ENCODE measurements at places on chromosomes 5 and 9. TPM values are rescaled to one million over a fixed set of nuclear protein-coding genes. Genes with fewer than 3 reads are reported as not detected.

MAMDC2 gene
- 7.1 TPM for polyA plus RNA-seq

GRCh38 chr9:135087489-135087792, at the start of gene OLFM1:
TSS of gene OLFM1 (plus strand) at chr9:135087668. CDS start at chr9:135087990, 322 bp downstream.
- DNase-seq, result peak; percentile 76

GRCh38 chr9:794386-794785, 47.1 kb upstream of the DMRT1 start:
- DNase-seq, result no peak

GRCh38 chr5:177093082-177093712, 6.5 kb downstream of the FGFR4 start:
- DNase-seq, result no peak

DNA sequence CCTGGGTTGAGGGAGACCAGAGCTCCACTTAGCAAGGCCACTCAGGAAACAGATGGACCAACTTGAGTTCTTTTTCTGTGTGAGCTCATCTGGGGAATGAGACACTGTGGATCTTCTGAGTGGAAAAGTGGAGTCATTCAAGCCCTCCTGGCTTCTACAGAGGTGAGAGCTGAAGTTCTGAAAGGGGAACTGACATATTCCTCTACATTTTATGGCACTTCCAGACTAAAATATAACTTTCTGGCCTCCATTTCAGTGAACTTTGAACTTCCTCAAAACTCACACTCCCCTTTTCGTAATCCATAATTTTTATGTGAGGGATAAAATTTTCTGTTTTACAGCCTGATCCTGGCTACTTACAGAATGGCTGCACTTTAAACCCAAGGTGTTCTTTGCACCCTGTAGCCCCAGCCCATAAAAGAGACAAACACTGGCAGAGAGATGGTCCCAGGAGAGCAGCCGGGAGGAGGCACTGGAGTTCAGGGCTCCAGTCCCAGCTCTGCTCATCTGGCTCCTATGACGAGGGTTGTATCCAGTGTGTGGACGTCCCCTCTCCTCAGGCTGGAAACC, 10.8 kb downstream of the SPAAR start:
- no peak for DNase-seq

GRCh38 chr9:137034039-137034708, 2.3 kb upstream of the FUT7 start:
- DNase-seq, result no peak

SLC6A7 gene
- polyA plus RNA-seq, result not detected

DNA sequence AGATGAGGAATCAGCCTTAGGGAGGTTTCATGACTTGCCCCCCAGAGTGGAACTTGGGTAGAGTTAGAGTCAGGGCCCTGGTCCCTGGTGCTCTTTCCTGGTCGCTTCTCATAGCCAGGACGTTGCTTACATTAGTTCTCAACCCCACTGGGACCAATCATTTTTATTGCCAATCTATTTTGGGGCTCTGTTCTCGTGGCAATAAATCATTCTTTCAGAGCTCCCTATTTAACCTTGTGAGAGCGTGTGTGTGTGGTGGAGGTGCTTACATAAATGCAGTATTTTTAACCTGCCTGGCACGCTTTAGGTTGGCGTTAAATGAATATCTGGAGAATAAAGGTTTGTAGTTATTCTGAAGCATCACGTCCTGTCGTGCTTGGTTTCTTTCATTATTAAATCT, 4.1 kb downstream of the TRIO start:
- DNase-seq, result peak; percentile 21

DNA sequence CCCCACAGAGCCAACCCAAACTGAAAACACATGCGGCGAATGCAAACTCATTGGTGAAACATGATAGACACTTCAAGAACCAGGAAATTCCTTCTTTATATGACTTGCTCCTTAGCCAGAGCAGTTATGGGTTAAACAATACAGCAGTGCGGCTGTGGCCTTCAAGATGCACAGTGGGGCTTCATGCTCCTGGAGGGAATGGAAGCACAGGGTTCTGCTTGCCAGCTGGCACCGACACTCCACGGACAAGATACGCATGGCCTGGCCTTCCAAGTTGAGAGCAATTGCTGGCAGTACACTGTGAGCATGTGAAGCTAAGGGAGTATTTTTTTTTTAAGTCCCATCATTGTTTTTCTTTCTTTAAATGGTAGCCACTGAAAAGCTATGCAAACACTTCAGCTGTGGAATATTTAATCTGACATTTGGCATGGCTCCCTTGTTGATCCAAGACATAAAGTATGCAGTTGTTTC, 451.6 kb upstream of the CD180 start:
- DNase-seq, result peak; percentile 19

GRCh38 chr5:106392766-106393165, 1278.0 kb downstream of the EFNA5 start:
- DNase-seq, result no peak

- no peak for DNase-seq
Observed at GRCh38 chr5:169185626-169186025, 115.3 kb downstream of the SLIT3 start.

PCDHB12 gene
- 0.97 TPM for polyA plus RNA-seq

GRCh38 chr9:34475097-34475496, 16.5 kb downstream of the DNAI1 start:
- DNase-seq, result no peak

- DNase-seq, result peak; percentile 9
Observed at GRCh38 chr9:19551124-19551929, 142.5 kb downstream of the ACER2 start.

C5orf58 gene
- not detected for polyA plus RNA-seq

MTMR12 gene
- polyA plus RNA-seq, result 18.4 TPM

- no peak for DNase-seq
Observed at GRCh38 chr5:88058625-88059024, 210.0 kb downstream of the TMEM161B start.

SPATA31E1 gene
- polyA plus RNA-seq, result not detected

DNA sequence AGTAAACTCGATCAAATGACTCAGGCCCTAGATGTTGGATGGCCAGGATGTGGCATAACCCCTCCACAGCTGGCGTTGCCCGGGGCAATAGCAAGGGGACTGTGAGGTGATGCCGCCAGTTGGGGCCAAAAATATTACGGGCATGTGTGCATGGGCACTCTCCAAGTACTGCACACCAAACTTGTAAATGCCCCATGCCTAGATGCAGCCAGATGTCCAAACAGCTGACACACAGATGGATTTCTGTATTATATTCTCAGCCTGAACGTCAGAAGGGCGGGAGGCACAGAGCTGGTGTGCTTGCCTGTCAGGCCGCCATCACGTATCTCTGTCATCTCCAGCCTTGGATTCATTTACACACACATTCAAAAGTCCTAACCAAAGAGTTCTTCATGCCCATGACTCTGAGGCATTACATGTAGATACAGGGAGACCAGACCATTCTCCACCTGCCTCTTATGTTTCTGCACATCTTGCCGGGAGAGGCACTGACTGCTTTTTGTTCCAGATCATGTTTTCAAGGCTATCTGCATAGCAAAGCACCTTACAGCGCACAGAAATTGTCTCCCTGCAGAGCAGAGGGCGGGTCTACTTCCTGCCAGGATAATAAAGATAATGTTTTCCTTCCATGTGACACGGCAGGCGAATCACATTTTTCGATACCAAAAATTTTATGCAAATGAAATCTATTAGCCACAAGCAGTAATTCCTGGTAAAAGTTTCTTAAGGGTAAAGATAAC, 200.9 kb upstream of the ADAMTS16 start:
- no peak for DNase-seq

DNA sequence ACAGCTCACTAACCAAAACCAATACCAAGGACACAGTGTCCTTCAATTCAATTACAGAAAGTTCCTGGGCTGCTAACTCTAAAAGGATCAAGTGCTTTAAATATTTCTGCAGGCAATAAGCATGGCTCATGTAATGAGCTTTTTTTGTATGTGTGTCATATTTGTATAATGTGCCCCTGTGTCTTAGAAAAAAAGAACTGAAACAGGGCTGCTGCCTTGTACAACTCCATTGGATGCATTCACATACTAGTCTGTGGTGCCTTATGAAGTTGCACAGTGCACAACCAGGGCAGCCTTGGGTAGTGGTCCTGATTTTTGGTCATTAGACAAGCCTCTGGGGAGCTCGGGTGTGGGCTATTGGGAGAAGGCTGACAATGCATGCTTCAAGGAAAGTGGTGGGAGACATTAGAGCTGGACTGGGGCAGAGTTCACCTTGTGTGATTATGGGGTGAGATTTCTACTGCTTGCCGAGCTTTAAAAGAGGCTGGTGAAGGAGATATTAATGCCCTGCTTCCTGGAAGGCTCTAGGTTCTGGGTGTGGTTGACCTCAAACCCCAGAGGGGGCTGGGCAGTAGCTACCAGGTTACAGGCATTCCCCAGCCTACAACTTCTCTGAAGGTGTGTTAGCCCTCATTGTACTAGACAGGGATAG, 3.6 kb upstream of the CPEB4 start:
- DNase-seq, result no peak

KIF12 gene
- polyA plus RNA-seq, result not detected

IGIP gene
- 5.6 TPM for polyA plus RNA-seq

DNA sequence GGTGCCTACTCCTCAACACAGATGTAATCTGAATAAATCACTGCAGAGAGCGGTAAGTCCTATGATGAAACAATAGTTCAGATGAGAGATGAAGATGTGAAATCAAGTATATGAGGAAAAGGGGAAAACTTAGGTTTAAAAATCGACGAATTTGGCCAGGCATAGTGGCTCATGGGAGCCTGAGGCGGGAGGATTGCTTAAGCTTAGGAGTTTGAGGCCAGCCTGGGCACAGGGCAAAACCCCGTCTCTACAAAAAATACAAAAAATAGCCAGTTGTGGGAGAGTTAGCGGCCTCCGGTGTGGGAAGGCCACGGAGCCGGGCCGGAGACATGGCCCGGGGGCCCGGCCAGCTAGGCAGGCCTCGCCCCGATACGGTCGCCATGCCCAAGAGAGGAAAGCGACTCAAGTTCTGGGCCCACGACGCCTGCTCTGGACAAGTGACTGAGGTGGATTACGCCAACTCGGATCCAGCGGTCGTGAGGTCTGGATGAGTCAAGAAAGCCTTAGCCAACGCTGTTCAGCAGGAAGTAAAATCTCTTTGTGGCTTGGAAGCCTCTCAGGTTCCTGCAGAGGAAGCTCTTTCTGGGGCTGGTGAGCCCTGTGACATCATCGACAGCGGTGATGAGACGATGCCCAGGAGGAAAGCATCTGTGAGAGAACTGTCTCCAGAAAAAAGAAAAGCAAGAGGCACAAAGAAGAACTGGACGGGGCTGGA, 62.8 kb upstream of the SUB1 start:
- peak; percentile 45 for DNase-seq

- no peak for DNase-seq
Observed at GRCh38 chr5:124738681-124739633, 7.5 kb downstream of the ZNF608 start.

DNA sequence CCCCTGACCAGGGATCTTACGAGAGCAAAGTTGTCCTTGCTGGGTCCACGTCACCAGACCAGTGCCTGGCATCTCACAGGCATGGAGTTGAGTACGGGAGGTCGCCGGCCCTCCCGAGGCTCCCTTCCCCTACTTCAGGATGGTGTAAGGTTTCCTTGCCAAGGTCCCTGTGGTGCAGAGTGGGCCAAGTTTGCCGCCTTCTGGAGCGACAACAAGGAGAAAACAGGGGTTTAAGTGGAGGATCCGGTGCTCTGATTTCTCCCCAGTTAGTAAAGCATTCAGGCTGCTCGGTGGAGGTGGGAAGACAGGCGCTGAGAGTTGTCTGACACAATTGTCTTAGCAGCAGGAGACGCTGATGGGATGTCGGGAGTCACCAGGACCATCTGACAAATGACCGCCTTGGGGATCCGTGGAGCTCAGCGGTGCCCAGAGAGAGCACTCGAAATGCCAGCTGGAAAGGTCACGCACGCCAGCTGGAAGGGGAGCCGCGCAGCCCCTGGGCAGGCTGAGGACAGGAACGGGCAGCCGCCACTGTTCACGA, 37.3 kb downstream of the ADAMTS2 start:
- peak; percentile 9 for DNase-seq

PTGES gene
- polyA plus RNA-seq, result 3.7 TPM

DNA sequence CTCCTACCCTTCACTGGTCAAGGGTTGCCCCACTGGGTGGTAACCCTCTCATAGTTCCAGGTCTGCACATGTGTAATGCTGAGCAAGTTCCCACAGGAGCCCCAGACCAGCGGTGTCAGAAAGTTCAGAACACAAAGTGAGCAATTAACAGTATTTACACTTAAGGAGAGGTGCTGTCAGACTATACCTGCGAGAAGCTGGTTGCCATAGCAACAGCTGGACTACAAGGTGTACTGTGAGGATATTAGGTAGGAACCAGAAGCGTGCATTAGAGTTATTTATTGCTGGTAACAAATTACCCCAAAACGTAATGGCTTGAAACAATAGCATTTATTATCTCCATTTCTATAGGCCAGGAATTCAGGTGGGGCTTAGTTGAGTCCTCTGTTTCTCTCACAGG, 317.0 kb upstream of the RPS23 start:
- DNase-seq, result no peak

SUSD3 gene
- polyA plus RNA-seq, result 1.1 TPM

DNA sequence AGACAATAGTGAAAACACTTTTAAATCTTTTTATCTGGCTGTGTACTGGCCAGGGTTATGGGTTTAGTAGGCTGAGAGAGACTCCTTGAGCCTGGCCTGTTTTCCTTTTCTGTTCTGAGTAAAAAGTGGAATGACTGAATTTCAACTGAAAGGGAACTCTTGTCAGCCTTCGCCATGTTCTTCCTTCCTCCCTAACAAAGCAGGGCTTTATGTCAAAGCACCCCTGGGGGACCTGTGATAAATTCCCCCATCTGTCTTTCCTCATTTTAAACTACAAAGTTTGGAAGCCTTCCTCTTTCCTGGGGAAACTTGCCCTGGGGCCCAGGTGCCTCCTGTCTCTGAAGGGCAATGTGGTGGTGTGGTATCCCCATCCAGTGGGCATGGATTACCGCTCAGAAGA, 29.7 kb downstream of the LARP1 start:
- no peak for DNase-seq
